Memory B cell (primary cell): ENCODE measurements at places on chromosomes 7 and 10.

- no peak for DNase-seq
Observed at GRCh38 chr10:60869652-60870415, 74.2 kb downstream of the RHOBTB1 start.

DNA sequence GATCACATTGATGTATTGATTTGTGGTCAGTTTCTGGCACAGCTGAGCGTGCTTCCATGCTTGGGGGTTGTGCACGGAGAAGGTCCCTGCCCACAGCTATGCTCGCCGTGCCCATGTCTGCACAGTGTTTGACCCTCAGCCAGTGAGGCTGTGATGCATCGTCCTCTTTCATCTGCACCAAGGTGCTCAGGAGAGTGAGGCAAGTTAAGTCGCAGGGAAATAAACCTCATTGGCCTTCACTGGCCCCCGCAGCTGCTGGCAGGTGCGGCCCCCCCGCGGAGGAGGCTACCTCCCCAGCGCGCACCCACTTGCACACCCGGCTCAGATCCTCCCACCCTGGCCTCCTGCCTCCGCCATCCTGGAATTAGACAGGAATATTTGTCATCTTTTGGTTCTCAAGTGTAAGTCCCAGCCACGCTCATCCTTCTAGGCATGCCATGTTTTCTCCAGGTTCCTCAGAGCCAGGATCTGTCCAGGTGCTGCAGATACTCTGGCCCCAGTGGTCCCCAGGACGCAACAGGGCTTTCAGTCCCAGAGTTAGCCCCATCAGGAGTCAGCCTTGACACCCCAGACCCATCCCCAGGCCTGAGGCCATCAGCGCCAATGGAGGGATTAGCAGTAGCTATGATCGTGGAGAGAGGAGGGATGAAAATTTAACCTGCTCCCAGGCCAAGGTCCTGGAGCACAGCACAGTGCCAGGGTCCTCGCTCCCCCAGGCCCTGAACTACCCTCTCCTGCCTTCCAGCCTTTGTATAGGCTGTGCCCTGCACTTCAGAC is 93.7 kb downstream of the OAT start:
- no peak for DNase-seq

- DNase-seq = no peak
Observed at GRCh38 chr10:47290338-47290737, 9.7 kb upstream of the GDF10 start.

- DNase-seq = no peak
Observed at GRCh38 chr7:146129296-146129695, 12.7 kb downstream of the CNTNAP2 start.

DNA sequence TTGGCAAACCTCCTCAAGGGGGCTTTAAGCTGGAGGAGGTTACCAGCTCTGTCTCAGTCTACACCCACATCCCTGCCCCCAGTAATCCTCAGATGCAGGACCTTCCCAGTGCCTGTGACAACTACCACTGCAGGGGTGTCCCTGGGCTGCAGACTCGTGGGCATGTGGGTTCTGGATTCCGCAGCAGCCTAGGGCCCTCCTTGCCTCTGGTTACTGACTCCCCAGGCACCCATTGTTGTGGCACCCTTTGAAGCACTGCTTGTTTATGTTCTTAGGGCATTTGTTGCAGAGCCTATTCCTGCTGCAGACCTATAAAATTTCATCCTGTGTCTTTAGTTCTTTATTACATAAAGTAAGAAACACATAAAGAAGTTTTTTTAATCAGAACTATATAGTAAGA is 51.1 kb upstream of the GJD4 start:
- no peak for DNase-seq

- DNase-seq = no peak
Observed at GRCh38 chr10:10865303-10865702, 152.4 kb upstream of the CELF2 start.

DNA sequence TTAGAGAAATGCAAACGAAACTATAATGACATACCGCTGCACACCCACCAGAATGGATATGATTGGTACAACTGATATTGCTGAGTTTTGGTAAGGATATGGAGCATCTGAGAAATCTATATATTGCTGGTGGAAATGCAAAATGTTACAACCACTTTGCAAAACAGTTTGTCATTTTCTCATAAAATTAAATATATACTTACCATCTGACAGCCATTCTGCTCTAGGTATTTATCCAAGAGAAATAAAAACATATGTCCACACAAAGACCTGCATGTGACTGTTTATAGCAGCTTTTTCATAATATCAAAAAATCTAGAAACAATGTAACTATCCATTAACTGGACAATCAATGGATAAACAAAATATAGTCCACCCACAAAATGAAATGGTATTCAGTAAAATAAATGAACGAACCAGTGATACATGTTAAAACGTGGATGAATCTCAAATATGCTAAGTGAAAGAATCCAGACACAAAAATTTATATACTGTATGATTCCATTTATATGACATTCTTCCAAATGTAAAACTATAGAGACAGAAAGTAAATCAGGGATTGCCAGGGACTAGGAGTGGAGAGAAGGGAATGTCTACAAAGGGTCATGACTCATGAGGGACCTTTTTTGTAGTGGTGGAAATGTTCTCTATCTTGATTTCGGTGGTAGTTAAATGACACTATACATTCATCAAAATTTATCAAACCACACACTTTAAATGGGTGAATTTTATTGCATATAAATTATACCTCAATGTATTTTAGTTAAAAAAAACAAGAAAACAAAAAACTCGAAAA is 312.0 kb upstream of the GLI3 start:
- DNase-seq = no peak

- no peak for DNase-seq
Observed at GRCh38 chr7:80825499-80825898, 93.4 kb downstream of the SEMA3C start.

GRCh38 chr10:17435953-17436352 is 18.4 kb downstream of the ST8SIA6 start:
- no peak for DNase-seq

DNA sequence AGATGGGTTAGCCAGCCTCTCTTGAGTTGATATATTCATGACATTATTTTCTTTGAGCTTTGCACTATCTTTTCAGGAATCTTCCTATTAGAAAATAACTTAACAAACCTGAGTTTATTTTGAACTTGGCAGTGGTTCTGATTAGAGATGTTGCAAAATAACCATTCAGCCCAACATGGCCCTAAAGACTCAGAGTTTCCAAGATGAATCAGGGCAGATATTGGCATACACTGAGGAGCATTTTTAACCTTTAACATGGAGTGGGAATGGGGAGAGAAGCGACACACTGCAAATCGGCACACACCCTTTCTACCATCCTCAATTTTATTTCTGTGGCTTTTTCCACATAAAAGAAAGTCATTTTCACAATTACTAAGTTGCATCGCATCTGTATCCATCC is 190.8 kb downstream of the TRIL start:
- DNase-seq = no peak

GRCh38 chr10:128065881-128066534 is 60.2 kb downstream of the MKI67 start:
- DNase-seq = no peak

GRCh38 chr10:28316696-28317095 is 13.8 kb upstream of the MPP7 start:
- no peak for DNase-seq

- no peak for DNase-seq
Observed at GRCh38 chr7:42618651-42619360, 293.1 kb downstream of the C7orf25 start.

GRCh38 chr10:123257904-123258456 is 103.8 kb downstream of the BUB3 start:
- no peak for DNase-seq
